Thoracic aorta (tissue), 2 donors: ENCODE measurements at places on chromosomes 1 and 21. TPM values are rescaled to one million over a fixed set of nuclear protein-coding genes. Genes with fewer than 3 reads are reported as not detected.

GRCh38 chr21:16085421-16085820, 355.6 kb downstream of the USP25 start:
- DNase-seq: no peak
- H3K27ac ChIP-seq: no peak overlapping the region
- H3K36me3 ChIP-seq: no peaks in the 10 kb centered on the region
- H3K4me1 ChIP-seq: no peaks in the 10 kb centered on the region

GRCh38 chr1:236471653-236472052, 52.1 kb upstream of the LGALS8 start:
- H3K4me3 ChIP-seq: no peak overlapping the region
- no peaks in the 10 kb centered on the region for H3K4me1 ChIP-seq
- H3K27me3 ChIP-seq: no peaks in the 10 kb centered on the region
- H3K27ac ChIP-seq: no peak overlapping the region

- H3K36me3 ChIP-seq: no peaks in the 10 kb centered on the region
- DNase-seq: no peak
- no peaks in the 10 kb centered on the region for H3K27me3 ChIP-seq
- H3K27ac ChIP-seq: no peak overlapping the region
Observed at GRCh38 chr1:205950280-205950679, 7.0 kb upstream of the SLC26A9 start.

GRCh38 chr1:81635816-81636215, 164.9 kb upstream of the ADGRL2 start:
- H3K27me3 ChIP-seq: no peaks in the 10 kb centered on the region
- H3K36me3 ChIP-seq: no peaks in the 10 kb centered on the region

DNA sequence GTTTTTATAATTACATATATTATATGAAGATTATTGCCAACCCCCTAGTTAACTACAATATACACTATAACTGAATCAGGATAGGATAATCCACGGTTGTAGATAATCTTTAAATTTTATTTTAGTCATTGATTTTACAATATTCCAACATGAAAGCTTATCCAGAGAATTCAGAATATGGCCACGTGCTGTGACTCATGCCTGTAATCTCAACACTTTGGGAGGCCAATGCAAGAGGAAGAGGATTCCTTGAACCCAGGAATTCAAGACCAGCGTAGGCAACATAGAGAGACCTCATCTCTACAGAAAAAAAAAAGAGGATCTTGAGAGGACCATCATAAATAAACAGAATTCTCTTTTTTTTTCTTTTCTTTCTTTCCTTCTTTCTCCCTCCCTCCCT, 119.6 kb upstream of the CACYBP start:
- no peak for DNase-seq
- H3K27ac ChIP-seq: no peak overlapping the region
- H3K27me3 ChIP-seq: no peaks in the 10 kb centered on the region

DNA sequence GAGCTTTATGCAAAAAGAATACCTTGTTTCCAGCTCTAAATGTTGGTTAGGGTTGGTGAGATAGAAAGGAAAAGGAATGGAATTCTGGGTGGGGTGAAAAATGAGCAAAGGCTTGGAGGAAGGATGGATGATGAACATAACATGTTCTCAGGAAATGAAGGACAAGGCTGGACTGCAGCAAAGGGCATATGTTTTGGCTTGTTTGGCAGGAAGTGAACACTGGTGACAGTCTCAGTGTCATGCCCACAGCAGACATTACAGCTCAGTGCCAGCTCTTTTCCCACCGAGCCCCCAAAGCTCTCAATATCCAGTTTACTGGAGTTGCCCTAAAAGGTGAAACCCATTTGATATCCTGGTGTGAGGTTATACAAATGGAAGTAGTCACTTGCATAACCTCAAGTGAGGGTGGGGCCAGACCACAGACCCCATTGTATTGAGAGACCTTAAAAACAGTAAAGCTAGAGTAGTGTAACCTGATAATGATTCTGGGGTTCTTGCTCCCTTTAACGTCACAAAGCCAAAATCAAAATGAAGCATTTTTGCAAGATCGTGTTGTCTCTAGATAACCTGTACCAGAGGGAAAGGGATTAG, 270.6 kb downstream of the NFIA start:
- peaks cover 30% of the 10 kb centered on the region for H3K4me1 ChIP-seq
- peaks cover 16% of the 10 kb centered on the region for H3K36me3 ChIP-seq
- H3K27ac ChIP-seq: no peak overlapping the region
- H3K4me3 ChIP-seq: no peak overlapping the region
- DNase-seq: no peak

DNA sequence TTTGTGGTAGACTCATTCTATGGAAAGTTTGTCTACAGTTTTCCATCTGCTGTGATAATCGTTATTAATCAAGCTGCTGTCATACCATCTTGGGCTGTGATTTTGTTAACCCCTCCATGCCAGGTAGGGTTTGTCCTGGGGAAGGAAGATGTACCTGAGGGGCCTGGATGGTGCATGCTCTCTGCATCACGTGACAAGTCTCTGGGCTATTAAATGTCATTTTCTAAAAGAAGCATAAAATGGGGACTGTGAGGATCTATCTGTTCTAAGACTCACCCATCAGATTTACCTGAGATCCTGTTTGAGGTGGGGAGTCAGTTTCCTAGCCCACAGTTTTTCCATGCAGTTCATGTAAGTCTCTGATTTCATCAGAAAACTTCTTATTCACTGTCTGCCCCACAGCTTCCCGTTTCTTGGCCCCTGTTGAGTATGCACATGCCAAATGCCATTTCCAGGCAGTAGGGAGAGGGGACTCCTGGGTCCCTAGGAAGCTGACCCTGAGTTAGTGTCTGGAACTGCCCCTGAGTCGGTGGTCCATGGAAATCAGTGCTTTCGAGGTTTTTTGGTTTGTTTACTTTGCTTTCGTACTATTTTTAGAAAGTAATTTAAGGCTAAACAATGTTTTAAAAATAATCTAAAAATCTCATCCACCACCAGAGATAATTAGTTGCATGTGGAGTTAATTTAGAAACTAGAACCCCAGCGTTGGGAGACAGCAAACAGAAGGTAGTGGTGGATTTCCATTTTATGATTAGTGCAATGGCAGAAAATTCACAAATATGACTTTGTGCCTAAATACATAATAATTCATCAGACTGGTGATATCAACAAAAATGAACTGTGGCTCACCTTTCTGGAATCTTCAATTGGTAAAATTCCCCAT, 46.7 kb downstream of the ZBTB18 start:
- H3K36me3 ChIP-seq: no peaks in the 10 kb centered on the region
- no peak for DNase-seq
- no peaks in the 10 kb centered on the region for H3K4me1 ChIP-seq
- no peak overlapping the region for H3K27ac ChIP-seq
- H3K4me3 ChIP-seq: no peak overlapping the region
- H3K27me3 ChIP-seq: no peaks in the 10 kb centered on the region

GRCh38 chr1:110734133-110734680, 59.5 kb upstream of the KCNA3 start:
- H3K4me1 ChIP-seq: no peaks in the 10 kb centered on the region
- DNase-seq: no peak
- H3K27me3 ChIP-seq: no peaks in the 10 kb centered on the region
- no peak overlapping the region for H3K27ac ChIP-seq
- H3K36me3 ChIP-seq: no peaks in the 10 kb centered on the region

DNA sequence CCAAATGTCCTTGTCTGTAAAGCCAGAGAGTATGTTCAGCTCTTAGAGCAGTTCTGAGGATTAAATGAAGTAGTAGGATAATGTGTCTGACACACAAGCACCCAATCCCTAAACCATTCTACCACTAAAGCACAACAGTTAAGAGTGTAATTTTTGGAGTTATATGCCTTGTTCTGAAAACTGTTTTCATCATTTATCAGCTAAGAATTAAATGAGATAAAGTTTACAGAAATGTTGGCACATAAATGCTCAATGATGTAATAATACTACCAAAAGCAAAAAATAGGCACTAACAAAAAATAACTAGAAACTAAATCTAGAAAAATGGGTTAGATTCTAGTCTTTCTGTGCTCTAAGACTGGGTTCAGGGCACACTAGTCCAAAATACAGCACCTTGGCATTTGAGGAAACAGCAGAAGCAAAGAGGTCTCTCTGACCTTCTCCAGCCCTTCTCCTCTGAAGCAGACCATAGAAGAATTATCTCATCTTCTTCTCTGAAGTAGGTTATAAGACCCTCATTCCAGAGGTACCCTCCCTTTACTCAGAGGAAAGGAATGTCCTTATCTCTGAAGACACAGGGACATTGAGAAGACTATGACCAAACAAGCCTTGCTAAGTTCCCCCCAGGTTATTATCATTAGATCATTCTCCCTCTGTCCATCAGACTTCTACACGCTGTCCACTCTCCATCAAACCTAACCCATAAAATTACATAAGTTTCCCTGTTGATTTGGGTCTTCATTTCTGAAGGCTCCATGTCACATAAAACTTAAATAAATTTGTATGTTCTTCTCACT, 20.6 kb downstream of the ABL2 start:
- H3K27me3 ChIP-seq: no peaks in the 10 kb centered on the region
- H3K27ac ChIP-seq: no peak overlapping the region
- H3K4me3 ChIP-seq: no peak overlapping the region
- peaks cover 12% of the 10 kb centered on the region for H3K4me1 ChIP-seq
- no peaks in the 10 kb centered on the region for H3K36me3 ChIP-seq
- no peak for DNase-seq

GRCh38 chr1:44049839-44050238, 18.6 kb upstream of the SLC6A9 start:
- H3K36me3 ChIP-seq: no peaks in the 10 kb centered on the region
- H3K4me3 ChIP-seq: no peak overlapping the region
- H3K27ac ChIP-seq: no peak overlapping the region
- peaks cover 55% of the 10 kb centered on the region for H3K4me1 ChIP-seq

DNA sequence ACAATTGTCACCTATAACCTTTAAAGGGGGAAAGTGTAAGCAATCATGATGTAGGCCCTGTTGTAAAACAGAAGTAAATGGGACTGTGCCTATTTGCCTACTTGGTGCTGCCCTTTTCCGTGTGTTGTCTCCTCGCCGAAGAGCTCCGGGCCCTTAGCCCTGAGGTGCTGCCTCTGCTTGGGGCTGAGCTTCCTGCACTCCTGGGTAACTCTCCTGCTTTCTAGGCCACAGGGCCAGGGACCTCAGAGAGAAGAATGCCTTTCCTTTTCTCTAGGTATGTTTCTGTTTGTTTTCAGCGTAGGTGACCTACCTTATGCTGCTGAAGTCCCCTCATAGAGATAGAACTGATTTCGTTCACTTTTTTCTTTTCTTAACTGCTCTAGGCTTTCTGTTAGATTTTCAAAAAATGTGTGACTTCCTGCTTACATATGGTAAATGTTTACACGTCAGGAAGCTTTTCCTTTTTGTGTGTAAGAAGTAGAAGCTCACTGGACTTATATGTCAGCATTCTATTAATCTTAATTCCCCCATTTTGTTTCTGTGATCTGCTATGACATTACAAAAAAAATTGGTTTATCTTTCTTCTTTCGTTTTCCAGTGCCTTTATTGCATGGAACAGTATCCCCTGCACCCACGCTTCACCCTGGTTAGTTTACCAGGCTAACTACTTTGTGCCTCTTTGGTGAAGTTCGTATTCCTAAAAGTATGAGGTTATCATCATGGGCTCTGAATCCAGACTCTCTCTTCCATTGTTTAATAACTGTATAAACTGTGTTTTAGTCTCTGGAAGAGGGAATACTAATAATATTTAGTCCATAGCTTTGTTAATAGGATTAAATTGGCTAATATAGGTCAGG, 61.7 kb downstream of the ITSN1 start:
- DNase-seq: no peak
- H3K4me1 ChIP-seq: peaks cover 11% of the 10 kb centered on the region
- H3K4me3 ChIP-seq: no peak overlapping the region
- no peak overlapping the region for H3K27ac ChIP-seq
- no peaks in the 10 kb centered on the region for H3K36me3 ChIP-seq

DNA sequence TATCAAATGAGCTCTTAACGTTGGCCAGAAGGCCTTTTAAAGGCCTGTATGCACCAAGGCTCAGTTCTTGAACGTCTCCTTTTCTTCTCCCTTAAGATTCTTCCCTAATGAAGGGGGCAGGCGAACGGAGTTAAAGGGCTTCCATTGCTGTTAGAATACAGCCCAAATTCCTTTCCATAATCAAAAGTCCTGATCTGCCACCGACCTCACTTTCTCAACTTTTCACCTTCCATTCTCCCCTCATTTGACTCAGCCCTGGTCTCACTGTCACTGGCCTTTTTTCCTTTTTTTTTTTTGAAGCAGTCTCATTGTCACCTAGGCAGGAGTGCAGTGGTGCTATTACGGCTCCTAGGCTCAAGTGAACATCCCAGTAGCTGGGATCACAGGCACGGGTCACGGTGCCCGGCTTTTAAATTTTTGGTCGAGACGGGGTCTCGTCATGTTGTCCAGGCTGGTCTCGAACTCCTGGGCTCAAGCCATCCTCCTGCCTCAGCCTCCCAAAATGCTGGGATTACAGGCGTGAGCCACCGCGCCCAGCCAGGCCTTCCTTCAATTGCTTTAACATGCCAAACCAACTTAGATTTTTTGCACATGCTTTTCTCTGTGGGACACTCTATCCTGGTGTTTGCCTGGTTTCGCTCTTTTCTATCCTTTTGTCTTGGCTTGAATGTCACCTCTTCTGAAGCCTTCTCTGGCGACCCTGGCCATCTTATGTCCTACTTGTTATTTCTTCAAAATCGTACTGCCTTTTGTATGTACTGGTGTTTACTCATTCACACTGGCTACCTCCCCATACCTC, 612 bp upstream of the CMPK1 start:
- peak overlapping the region; percentile 86 for H3K4me3 ChIP-seq
- H3K27ac ChIP-seq: peak overlapping the region; percentile 92
- peaks cover 24% of the 10 kb centered on the region for H3K4me1 ChIP-seq
- DNase-seq: no peak
- H3K36me3 ChIP-seq: no peaks in the 10 kb centered on the region

- no peak overlapping the region for H3K4me3 ChIP-seq
- no peaks in the 10 kb centered on the region for H3K4me1 ChIP-seq
- no peak overlapping the region for H3K27ac ChIP-seq
Observed at GRCh38 chr1:192011525-192011924, 146.7 kb upstream of the RGS18 start.

DNA sequence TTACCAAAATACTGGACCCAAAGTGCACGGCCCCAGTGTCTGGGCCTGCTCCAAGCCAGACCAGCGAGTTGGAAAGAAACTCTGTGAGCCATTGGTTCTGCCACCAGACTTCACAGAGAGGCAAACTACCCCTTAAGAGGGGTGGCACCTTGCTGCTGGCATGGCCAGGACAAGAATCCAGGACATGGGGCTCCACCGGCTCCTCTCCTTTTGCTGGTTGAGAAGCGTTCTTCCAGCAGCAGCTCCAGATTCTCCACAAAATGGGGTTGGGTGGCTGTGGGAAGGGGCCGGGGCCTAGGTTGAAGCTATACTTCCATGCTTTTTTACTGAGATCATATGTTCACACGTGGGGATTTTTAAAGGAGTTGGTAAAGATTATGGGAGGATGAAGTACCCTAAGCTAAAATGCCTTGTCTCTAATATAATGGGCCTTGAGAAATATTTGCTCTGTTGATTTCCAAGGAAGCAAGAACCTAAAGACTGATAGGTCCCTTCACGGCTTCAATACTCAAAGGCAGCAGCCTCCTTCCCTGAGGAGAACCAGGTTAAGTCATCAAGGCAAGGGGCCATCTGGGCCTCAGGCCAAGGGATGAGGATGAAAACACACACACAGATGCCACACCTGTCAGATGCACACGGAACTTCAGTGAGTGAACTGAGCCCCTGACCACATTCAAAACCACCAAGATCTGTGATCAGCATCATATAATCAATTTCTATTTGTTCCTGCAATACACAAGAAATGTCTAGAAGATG, 3.1 kb downstream of the C1orf198 start:
- peak overlapping the region; percentile 96 for H3K27ac ChIP-seq
- peaks cover 8% of the 10 kb centered on the region for H3K36me3 ChIP-seq
- peak overlapping the region; percentile 99 for H3K4me3 ChIP-seq
- peaks cover 74% of the 10 kb centered on the region for H3K4me1 ChIP-seq

Gene LCA5L
- total RNA-seq: 1.2 TPM

Gene OR2L3
- total RNA-seq: not detected

Gene GNAT2
- not detected for total RNA-seq

Gene TEDDM1
- total RNA-seq: not detected

Gene CD84
- 12.7 TPM for total RNA-seq

Gene USH2A
- total RNA-seq: not detected

Gene SH3BGR
- total RNA-seq: 14.6 TPM
